ENCODE measurements at places on chromosomes 1 and 21. TPM values are rescaled to one million over a fixed set of nuclear protein-coding genes. Genes with fewer than 3 reads are reported as not detected.

Gene SPRR2B
- not detected for total RNA-seq

Gene SLAMF7
- 137 TPM for total RNA-seq

Gene KRTAP22-2
- total RNA-seq = not detected

Gene PDZK1
- total RNA-seq = 0.51 TPM

Gene OR11L1
- total RNA-seq = not detected

DNA sequence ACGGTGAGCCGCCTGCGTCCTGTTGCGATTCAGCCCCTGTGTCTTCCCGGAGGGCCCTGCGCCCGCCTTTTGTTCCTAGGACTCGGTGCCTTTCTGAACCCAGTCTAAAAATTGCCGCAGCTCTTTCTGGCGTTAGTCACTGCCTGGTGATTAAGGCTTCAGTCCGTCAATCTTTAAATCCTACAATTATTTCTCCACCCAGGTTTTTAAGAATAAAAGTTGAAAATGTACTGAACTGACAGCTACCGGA, 16.2 kb upstream of the PDXK start:
- H3K27ac ChIP-seq = peak overlapping the region; percentile 39
- peak overlapping the region; percentile 65 for H3K4me3 ChIP-seq
- no peaks in the 10 kb centered on the region for H3K27me3 ChIP-seq
- H3K4me1 ChIP-seq = peaks cover 8% of the 10 kb centered on the region

GRCh38 chr1:192958871-192959270, 100.3 kb downstream of the UCHL5 start:
- H3K27me3 ChIP-seq = no peaks in the 10 kb centered on the region
- DNase-seq = no peak
- H3K4me1 ChIP-seq = no peaks in the 10 kb centered on the region
- no peak overlapping the region for H3K27ac ChIP-seq
- no peak overlapping the region for H3K4me3 ChIP-seq
- no peaks in the 10 kb centered on the region for H3K36me3 ChIP-seq

DNA sequence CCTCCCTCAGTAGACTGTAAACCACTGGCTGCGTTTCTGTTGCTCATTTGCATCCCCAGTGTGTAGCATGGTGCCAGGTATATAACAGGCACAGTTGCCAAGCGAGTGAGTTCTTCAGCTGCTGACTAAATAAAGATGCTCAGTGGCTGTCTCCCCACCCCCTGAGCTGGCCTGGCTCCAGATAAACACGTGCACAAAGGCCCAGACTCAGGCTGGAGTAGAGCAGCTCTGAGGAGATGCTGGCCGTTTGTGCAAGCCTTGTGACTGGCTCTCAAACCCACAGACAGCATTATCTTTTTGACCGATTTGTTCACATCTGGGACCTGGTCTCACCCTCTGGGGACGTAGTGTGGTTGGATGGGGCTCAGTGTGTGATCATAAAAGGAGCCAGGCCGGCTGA, 7.1 kb downstream of the CHRNB2 start:
- peaks cover 6% of the 10 kb centered on the region for H3K36me3 ChIP-seq
- H3K4me3 ChIP-seq = no peak overlapping the region
- peaks cover 4% of the 10 kb centered on the region for H3K27me3 ChIP-seq
- no peak for DNase-seq
- H3K4me1 ChIP-seq = peaks cover 2% of the 10 kb centered on the region

GRCh38 chr1:52670604-52671003, 27.5 kb downstream of the COA7 start:
- no peaks in the 10 kb centered on the region for H3K27me3 ChIP-seq
- H3K36me3 ChIP-seq = peaks cover 4% of the 10 kb centered on the region
- no peak overlapping the region for H3K27ac ChIP-seq

- H3K27ac ChIP-seq = no peak overlapping the region
- no peaks in the 10 kb centered on the region for H3K4me1 ChIP-seq
- H3K4me3 ChIP-seq = no peak overlapping the region
- DNase-seq = no peak
- no peaks in the 10 kb centered on the region for H3K36me3 ChIP-seq
These were observed 93.4 kb upstream of the KCNK1 start for GRCh38 chr1:233520261-233521191.

DNA sequence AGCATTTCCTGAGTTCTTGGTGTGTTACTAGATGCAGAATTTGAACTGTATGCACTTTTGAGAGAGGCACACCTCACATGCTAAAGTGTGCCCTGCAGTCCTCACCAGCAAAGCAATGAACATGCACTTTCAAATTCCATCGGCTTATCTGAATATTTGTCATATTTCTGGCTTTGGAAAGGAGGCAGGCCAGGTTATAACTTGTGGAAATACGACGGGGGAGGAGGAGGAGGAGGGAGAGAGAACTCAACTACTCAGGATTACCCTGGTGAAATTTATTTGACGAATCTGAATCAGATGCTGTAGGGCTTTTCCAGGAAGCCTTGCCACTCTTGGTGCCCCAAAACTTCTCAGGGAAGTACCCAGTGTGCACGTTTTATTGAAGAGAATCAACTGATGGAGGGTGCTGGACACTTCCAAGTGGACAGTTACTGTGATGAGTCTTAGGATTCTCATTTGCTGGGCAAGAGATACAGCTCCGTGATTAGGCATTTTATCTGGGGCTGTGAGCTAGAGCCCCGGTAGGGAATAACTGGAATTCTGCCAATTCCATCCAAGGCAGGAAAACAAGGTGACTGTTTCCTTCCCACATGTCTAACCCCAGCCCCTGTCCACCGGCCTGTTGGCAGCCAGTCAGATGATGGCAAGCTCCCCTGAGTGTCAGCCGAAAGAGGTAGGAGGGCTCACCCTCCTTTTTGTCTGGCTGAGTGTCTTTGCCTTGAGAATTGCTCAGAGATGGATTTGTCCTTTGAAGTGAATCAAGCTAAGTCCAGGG, 3.8 kb downstream of the PDPN start:
- H3K27me3 ChIP-seq = peaks cover 49% of the 10 kb centered on the region
- DNase-seq = no peak
- H3K27ac ChIP-seq = no peak overlapping the region
- H3K4me1 ChIP-seq = no peaks in the 10 kb centered on the region
- no peaks in the 10 kb centered on the region for H3K36me3 ChIP-seq

DNA sequence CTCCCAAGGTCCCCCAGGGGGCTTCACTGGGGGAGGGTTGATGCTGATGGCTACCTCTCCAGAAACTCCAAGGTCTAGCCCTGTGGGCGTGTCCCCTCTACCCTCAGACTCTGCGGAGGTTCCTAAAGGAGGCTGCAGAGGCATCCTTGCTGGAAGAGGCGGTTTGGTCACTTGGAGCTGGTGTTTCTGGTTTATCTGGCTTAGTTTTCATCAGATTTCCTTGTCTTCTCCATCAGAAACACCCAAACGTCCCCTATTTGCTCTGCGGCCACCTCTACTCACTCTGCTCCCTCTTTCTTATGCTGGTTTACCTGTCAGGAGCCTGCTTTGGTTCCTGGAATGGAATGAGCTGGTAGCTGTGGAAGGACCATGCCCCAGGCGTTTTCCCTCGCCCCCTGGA, 2.5 kb downstream of the PKP1 start:
- H3K4me1 ChIP-seq = peaks cover 8% of the 10 kb centered on the region
- DNase-seq = no peak
- H3K36me3 ChIP-seq = no peaks in the 10 kb centered on the region
- H3K27ac ChIP-seq = no peak overlapping the region
- H3K4me3 ChIP-seq = no peak overlapping the region

GRCh38 chr1:239819096-239819495, 272.6 kb upstream of the FMN2 start:
- no peak for DNase-seq
- no peak overlapping the region for H3K4me3 ChIP-seq
- peaks cover 5% of the 10 kb centered on the region for H3K4me1 ChIP-seq

GRCh38 chr1:228081144-228081543, 1.4 kb upstream of the ARF1 start:
- peaks cover 29% of the 10 kb centered on the region for H3K4me1 ChIP-seq
- H3K27me3 ChIP-seq = no peaks in the 10 kb centered on the region
- peak overlapping the region; percentile 89 for H3K27ac ChIP-seq
- peak overlapping the region; percentile 87 for H3K4me3 ChIP-seq
- DNase-seq = peak; percentile 26

DNA sequence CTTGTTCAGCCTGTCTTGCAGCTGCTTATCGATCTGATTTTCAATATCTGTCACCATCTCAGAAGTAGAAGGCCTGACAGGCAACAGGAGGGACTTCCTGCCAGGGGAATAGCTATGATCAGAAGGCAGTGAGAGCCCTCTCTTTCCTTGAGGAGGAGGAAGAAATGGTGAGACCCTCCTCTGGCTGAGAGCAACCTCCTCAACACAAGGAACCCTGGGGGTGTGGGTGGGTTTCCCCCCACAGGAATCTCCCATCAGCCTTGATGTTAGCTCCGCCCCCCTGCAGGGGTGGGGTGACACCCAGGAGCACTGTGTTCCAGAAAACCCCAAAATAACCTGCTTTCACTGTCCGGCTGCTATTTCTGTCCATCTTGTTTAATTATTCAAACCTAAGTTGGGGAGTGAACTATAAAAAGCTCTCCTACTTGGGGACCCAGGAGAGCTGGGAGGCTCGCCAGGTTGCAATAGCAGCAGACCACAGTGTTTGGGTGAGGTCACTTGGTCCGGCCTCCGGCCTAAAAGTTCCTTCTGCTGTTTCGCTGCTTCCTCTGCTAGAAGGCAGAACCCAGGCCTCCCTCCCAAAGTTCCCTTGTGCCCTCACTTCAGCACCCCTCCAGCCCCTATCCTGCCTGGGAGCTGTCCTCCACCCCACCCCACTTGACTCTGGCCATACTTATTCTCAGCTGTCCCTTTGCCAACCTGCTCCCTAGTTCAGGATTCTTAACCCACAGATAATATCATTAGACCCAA, 7.8 kb upstream of the MEF2D start:
- peaks cover 51% of the 10 kb centered on the region for H3K4me1 ChIP-seq
- H3K27me3 ChIP-seq = peaks cover 5% of the 10 kb centered on the region
- H3K36me3 ChIP-seq = peaks cover 6% of the 10 kb centered on the region
- H3K4me3 ChIP-seq = peak overlapping the region; percentile 85
- peak overlapping the region; percentile 91 for H3K27ac ChIP-seq

DNA sequence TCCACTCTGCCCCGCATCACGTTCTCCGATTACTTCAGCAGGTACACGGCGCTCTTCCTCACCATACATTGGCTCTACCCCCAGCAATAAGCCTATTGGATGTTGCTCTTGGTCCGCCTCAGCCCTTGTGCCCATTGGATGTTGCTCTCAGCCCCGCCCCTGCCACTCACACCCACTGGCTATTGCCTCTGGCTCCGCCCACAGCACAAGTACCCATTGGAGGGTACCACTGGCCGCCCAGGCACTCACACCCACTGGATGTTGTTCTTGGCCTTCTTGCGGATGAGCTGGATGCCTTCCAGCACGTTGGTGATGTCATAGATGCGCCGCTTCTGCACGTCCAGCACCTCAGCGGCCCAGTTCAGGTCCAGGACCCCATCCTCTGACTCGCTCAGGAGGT, 9.4 kb downstream of the E2F2 start:
- no peaks in the 10 kb centered on the region for H3K27me3 ChIP-seq
- peaks cover 45% of the 10 kb centered on the region for H3K36me3 ChIP-seq
- DNase-seq = no peak
- peaks cover 30% of the 10 kb centered on the region for H3K4me1 ChIP-seq
- H3K27ac ChIP-seq = no peak overlapping the region

DNA sequence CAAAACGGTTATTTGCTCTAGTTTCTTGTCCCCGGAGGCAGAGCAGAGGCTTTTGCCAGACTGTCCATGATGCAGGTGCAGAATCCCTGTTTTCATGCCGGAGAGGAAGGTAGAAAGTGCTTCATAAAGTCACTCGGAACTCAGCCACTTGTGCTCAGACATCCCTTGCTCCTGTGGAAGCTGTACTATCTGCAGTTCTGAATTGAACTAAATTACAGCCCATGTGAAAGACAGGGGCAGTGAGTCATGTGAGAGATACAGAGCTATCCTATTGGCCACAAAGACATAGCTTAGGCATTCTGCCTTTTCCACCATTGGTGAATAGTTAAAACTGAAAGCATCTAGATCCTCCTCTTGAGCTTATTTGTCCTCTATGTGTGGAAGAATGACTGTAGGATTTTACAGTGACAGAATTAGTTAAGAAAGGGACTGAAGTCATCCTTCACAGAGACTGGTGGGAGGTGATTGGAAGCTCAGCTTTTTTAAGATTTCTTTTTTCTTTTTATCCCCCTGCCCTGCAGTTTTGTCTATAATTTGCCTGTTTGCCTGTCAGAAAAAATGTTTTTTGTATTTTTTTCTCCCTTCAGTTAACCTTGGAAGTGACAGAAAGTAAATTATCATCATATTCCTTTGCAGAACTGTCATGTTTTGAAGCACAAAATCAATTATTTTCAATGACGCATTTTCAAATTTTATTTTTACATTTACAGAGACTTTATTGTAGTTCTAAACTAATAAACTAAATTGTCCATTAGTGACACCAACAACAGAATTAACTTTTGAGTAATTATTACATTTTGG, 298.6 kb downstream of the PTPRC start:
- no peaks in the 10 kb centered on the region for H3K27me3 ChIP-seq
- H3K27ac ChIP-seq = peak overlapping the region; percentile 91
- H3K4me3 ChIP-seq = no peak overlapping the region
- H3K4me1 ChIP-seq = peaks cover 20% of the 10 kb centered on the region
